Retinal pigment epithelial cell (primary cell): ENCODE measurements at places on chromosomes 4 and X.

- DNase-seq = no peak
Measured at GRCh38 chr4:73850261-73850970, 2.7 kb upstream of the PF4V1 start.

GRCh38 chr4:98204236-98204553 lies 57.0 kb upstream of the RAP1GDS1 start:
- DNase-seq = no peak

- no peak for DNase-seq
Measured at GRCh38 chrX:153370293-153371055, 30.7 kb downstream of the PNMA6E start.

DNA sequence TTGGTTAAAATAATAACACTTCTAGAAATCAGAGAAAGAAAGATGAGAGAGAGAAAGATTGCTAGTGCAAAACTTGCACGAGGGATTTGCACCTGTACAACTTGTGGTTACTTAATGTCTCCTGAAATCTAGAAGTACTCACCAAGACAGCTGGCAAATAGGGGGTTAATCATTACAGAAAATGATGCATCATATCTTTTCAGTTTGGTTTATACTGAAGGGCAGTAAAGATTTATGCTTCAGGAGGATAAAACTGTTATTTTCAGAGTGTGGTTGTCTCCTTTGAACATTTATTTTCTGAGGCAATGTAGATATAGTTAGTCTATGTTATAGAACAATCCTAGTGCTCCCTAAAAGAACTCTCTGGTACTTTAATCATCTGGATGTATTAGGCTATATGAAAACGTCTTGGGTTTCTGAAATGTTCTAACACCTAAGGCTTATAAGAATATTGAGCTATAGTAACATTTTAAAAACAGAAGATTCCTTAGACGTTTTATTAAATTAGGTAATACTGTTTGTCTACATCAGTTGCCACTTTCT lies 13.3 kb downstream of the ATOH1 start:
- no peak for DNase-seq

GRCh38 chr4:112214390-112215264 lies 17.0 kb upstream of the AP1AR start:
- DNase-seq = no peak

DNA sequence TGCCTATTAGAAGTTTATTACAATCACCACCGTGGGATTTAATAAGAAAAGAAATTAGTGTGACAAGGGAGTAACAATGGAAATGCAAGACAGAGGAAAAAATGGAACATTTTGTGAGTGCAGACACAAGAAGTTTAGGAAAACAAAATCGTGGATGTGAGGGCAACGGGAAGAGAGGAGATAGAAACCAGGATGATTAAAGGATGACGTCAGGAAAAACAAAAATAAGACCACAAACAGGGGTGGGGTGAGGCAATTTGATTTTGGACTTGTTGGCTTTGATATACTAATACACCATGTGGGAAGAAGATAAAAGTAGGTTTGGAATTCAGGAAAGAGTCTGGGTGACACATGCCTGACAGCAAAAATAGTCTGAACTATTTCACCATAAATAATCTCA lies 38.2 kb upstream of the GPM6A start:
- no peak for DNase-seq

DNA sequence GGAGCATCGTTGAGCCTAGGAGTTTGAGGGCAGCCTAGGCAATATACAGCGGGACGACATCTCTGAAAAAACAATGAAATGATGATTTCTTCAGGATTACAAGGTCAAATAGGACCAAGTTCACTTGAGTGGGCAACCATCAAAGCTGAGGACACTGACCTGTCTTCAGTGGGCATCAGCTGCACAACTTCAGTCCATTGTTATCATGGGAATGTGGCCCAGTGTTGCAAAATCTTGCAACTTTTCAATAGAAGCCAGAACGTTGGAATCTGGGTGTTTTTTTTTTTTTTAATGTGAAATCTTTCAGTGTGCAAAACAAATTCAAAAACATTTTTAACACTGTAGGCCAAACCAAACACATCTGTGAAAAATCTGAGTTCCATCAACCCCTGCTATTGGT lies 155.4 kb upstream of the PLAC1 start:
- DNase-seq = no peak

DNA sequence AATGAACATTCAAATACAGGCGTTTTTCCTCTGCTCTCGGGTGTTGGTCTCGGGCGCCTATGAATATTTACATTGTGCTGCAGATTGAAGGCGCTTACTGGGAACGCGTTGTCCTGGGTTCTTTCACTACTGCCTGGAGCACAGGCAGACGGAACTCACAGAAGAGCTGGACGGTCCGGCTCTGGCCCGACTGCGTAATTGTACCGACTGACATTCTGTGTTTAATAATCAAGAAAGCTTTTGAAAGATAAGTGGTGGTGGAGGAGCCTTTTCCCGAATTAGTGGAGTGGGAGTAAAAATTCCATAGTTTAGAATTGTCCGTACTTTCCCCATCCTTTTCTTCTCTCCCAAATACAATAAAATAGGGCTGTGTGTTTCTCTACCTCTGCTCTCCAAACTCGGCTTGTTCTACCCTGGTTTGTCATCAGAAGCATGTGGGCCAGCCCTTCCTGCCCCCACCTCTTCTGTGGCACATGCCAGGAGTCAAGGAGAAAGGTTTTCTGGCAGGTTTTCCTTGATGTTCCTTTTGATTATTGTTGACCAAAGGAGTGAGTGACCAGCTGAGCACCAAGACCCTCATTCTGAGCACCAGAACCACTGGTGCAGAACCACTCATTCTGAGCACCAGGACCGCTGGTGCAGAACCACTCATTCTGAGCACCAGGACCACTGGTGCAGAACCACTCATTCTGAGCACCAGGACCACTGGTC lies 2.3 kb downstream of the FHDC1 start:
- no peak for DNase-seq

DNA sequence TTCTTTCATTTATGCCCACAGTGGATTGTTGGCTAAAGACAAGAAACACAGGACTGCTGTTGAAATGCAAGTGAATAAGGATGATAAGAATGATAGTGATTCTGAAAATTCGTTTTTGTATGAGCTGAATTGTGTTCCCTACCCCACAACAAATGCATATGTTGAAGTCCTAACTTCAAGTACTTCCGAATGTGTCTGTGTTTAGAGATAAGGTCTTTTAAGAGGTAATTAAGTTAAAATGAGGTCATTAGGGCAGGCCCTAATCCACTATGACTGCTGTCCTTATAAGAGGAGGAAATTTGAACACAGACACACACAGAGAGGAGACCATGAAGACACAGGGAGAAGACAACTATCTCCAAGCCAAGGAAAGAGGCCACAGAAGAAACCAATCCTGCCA lies 126.6 kb upstream of the ACSL4 start:
- DNase-seq = no peak

GRCh38 chr4:79248610-79249009 lies 77.3 kb downstream of the NAA11 start:
- DNase-seq = no peak

- DNase-seq = no peak
Measured at GRCh38 chrX:140661643-140662042, 47.9 kb upstream of the LINC00632 start.

DNA sequence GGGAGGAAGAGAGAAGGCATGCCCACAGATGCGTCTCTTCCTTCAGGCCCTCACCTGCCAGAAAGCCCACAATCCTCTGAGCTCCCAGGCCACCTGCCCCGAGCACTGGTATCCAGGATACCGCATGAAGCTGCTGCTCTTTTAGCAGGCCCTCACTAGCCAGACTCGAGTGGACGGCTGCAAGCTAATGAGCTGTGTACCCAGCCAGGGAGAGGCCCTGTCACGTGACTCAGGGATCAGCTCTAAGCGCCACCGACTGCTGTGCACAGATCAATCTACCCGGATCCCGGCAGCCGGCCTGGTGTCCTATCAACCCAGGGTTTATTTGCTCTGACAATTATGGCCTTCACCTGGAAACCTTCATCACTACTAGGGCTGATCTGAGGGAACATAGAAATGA lies 39.0 kb downstream of the BCOR start:
- DNase-seq = no peak

- DNase-seq = no peak
Measured at GRCh38 chrX:52271206-52271605, 86.5 kb downstream of the MAGED4 start.

DNA sequence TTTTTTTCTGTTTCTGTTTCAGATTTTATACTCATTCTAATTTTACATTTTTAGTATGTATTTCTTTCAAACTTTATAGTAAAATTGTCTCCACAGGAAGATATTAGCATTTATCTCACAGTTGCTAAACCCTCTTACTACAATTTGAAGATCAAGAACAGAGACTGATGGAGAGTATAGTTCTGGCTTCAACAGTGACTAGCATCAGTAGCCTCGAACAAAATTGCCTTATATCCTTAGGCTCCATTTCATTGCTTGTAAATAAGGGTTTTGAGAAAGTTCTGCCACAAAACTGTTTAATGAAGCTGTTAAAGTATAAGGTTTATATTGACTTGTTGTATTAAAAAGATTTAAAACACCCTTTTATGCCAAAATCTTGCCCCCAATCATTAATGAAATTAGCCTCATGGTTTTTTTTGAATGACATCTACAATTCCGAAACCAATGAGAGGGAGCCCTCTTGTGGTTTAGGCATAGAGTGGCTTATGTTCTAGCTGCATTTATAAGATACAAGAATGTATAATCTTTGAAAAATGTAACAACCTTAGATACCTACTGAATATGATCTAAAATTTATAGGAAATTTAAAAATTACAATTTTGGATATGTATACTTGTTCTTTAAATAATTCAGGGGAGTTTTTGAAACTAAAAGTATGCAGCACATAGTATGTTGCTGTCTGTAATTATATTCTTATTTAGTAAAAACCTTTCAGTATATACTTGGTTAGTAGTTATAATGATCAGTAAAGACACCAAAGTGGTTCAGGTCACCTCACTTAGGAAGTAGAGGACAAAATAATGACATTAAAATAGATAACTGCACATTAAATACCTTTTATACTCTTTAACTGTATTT lies 109.8 kb upstream of the HPGD start:
- DNase-seq = peak; percentile 16

DNA sequence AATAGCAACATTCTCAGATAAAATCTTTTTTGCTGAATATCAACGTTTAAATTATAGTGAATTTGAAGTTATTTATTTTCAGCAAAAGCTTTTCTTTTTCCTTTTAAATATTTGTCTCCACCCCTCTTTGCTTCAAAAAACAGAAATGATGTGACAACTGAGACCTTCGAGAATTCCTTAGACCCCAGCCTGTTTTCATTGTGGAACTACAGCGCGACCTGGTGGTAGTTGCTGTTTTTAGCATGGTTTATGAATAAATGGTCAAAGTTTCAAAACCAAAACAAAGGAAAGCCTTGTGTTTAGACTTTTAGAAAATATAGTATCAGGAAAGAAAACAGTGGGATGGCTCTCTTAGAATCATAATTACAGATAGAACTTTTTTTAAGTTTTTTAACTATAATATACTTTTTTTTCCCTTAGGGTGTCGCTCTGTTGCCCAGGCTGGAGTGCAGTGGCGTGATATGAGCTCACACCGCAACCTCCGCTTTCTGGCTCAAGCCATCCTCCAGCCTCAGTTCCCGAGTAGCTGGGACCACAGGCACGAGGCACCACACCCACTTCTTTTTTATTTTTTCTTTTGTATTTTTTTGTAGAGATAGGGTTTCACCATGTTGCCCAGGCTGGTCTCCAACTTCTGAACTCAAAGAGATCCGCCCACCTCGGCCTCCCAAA lies 26.8 kb upstream of the TMEM184C start:
- peak; percentile 24 for DNase-seq
